Jurkat, Clone E6-1 (cell line): ENCODE measurements at places on chromosomes 2 and 18.

GRCh38 chr18:13281406-13281805 lies 62.8 kb downstream of the LDLRAD4 start:
- no peak for DNase-seq

DNA sequence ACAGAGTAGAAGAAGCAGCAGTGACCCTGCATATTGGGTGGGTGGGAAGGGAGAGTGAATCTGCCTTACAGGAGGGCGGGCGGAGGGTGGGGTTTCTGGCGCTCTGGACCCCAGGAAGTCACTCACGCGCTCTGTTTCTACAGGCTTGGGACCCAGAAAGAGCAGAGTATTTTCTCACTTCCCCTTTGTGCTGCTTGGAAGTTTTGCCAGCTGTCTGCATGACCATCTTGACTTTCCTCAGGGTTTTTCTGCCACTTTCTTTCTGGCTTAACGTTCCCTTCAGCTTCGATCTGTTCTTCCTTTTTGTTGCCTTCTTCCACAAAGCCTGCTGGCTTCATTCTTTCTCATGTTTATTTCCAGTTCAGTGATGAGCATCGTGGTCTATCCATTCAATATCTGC lies 383.1 kb downstream of the GALR1 start:
- DNase-seq = no peak

DNA sequence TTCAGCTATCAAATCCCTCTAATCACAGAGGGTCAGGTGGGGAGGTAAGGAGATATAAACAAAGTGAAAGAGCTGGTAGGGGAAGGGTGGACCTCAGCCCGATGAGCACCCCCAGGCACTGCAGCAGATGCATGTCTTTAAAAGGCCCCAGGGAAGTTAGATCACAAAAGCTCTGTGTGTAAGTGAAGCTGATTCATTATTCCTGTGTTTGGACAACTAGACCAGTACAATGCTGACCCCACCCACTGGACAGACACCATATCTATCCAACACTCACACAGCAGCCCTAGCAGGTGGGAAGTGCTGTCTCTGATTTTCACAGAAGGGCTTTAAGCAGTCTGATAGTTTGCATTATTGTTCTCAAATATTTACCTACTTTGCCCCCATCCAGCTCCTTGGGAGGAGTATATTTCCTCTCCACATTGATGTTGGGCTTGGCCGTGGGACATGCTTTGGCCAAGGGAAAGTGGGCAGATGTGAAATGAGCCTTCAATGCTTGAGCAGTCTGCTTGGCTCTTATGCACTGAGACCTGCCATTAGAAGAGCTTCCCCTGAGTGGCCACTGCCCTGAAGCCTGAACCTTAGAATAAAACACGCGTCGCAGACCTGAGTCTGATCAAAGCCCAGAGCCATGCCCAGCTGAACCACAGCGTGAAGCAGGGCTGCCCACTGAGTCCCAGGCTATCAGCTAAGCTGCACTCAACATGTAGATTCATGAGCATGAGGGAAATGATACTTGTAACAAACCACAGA lies 111.4 kb downstream of the COPS8 start:
- no peak for DNase-seq

DNA sequence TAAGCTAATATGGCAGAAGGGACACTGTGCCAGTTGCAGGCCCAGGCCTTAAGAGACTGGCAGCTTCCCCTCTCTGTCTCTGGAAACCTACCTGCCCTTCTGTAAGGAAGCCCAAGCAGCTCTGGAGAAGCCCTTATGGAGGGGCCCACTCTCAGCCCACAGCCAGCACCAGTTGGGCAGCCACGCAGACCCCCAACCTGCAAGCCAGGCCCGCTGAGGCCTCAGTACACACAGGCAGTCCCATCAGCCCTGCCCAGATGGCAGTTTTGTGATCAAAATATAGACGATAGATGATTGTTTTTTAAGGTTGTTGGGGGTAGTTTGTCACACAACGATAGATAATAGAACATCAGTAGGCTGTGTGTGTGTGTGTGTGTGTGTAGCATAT lies 36.8 kb upstream of the ALPP start:
- DNase-seq = no peak

GRCh38 chr2:199230091-199230490 lies 227.6 kb downstream of the SATB2 start:
- DNase-seq = peak; percentile 30

DNA sequence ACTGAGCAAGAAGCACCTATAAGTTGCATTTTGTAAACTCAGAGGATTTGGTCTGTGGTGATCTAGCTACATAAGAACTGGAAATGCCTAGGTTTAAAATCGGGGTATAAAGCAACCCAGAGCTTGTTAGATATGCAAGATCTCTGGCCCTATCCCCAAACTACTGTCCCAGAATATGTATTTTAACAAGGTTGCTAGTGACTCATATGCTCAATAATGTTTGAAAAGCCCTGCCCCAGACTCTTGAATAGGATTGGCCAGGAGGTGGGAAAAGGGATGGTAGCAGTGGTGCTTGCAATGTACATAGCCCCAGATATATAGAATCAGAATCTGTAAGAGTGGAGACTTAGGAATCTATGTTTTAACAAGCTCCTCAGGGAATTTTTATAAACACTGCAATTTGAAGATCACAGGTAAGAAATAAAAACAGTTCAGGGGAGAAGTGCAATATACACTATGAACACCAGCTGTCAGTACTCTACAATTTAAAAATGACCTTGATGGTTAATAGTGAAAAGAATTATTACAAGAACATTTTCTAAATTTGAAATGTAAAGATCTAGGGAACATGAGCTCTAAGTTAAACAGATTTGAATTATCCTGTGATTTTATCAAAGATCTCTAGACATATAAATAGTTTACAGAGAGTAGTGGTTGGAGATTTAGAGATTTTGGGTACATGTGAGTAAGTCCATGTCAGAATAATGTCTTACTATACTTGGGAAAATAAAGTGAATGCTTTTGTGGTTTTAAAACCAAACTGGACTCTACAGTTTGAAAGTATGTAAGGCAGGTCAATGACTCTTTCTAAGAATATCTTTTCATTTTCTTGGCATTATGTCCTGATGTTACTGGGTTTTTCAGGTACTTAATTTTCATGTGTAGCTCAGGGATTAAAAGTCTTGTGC lies 7.7 kb upstream of the MMADHC start:
- DNase-seq = no peak

GRCh38 chr2:223165423-223166214 lies 113.6 kb downstream of the KCNE4 start:
- DNase-seq = no peak
